Foreskin keratinocyte (primary cell): ENCODE measurements at places on chromosomes 4 and X. TPM values are rescaled to one million over a fixed set of nuclear protein-coding genes. Genes with fewer than 3 reads are reported as not detected.

CT45A5 gene
- total RNA-seq = not detected in 2 replicates

PRR32 gene
- total RNA-seq = not detected in 2 replicates

BRS3 gene
- total RNA-seq = not detected in 2 replicates

TXK gene
- not detected in 2 replicates for total RNA-seq

MSX1 gene
- 0.10 and 0.32 TPM in 2 replicates for total RNA-seq

DNA sequence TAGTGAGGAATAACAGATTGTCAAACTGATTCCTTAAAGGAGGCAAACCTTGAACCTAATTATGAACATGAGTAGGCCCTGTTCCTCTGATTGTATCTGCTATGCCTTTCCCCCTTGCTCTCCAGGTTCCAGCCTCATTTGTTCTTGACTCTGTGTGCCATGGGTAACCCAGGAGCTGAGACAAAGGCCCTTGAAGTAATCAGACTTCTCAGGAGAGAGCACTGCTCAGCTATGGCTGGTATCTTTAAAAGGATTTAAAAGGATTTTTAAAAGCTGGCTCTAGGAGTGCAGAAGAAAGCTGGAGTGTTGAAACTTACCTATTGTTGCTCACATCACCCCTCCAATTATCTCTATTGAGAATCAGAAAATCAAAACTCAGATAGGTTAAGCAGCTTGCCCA lies 1565.5 kb upstream of the AGA start:
- DNase-seq = no peak

NPFFR2 gene
- total RNA-seq = not detected in 2 replicates

- DNase-seq = no peak
Observed at GRCh38 chrX:11589641-11590040, 76.1 kb downstream of the ARHGAP6 start.

DNA sequence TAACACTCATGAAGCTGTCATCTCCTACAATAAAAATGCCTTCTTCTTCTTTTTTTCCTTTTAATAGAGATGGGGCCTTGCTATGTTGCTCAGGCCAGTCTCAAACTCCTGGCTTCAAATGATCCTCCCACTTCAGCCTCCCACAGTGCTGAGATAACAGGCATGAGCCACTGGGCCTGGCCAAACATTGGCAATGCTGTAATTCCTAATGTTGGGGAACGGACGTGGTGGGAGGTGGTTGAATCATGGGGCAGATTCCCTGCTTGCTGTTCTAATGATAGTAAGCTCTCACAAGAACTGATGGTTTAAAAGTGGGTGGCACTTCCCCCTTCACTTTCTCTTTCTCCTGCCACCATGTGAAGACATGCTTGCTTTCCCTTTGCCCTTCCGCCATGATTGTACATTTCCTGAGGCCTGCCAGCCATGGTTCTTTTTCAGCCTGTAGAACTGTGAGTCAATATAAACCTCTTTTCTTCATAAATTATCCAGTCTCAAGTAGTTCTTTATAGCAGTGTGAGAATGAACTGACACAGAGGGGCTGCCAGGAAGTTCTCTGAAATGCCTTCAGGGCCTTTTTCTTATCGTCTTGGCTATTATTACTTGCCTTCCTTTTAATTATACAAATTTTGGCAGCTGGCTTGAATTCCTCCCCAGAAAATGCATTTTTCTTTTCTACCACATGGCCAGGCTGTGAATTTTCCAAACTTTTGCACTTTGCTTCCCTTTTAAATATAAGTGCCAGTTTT lies 93.0 kb downstream of the CENPC start:
- DNase-seq = no peak

DNA sequence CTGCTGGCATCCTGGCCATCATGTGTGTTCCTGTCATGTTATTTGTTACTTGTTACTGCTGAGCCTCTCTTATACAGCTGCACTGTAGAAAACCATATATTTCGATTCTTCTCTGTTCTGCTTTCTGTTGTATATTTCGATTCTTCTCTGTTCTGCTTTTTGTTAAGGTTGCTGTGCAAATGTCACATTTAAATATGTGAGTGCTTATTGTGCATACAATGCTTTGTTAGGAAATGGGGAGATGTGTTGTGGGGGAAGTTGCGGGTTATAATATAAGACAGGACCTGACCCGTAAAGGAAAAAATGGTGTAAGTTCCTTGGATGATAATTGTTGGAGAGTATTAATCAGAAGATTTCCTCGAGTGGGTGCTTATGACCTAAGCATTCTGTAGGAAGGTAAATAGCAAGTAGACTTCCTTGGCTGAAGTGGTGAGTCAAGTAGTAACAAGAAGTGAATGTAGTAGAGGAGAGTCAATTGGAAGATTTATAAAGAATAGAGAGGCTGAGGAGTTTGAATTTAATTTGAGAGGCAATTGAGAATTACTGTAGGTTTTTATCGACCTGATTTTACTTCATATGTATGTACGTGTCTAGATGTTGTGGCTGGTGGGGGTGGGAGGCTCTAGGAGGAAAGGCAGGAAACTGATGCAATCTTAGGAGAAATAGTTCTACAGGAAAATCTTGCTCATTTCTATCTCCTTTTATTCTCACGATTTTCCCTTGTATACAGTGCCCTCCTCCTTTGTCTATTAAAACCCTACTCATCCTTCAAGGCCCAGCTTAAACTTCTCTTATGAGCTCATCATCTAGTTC lies 8.5 kb downstream of the OGT start:
- DNase-seq = peak; percentile 54

GLRA2 gene
- not detected in 2 replicates for total RNA-seq

- no peak for DNase-seq
Observed at GRCh38 chr4:68905939-68906779, 45.4 kb downstream of the UGT2A3 start.

DNA sequence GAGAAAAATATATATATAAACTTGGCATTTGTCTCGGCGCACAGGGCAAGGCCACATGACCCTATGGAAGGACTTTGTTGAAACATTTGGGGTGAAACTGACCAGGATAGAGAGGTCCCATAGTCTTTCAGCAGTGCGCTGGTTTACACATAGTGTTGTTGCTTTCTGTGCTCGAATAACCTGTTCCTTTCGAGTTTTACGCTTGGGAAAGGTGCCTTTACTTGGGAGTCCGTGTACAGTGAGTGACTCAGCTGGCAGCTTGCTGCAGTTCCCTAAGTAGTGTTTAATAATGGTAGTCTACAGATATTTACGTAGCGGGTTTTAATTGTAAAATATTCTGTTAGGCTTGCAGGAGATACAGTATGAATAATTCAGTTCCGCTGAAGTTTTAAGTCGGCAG lies 578 bp downstream of the APOOL start:
- peak; percentile 23 for DNase-seq

DNA sequence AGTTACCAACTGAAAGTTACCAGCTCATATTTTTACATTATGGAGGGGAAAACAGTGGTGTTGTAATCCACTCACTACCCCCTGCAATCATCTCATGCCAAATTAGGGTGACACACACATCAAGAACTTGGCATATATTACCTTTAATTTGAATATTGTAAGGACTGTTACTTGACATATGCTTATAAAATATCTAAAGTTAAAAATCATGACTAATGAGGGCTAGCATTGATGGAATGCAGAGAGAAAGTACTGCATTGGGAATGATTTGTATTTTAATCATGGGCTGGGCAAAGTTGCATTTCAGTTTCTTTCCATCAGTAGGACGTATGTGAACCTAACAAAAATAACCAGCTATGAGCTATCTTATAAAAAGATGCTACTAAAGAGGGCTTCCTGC lies 517.5 kb upstream of the GRIA3 start:
- DNase-seq = no peak
